ENCODE measurements at places on chromosomes 5 and 9. TPM values are rescaled to one million over a fixed set of nuclear protein-coding genes. Genes with fewer than 3 reads are reported as not detected.

CD14 gene
- 21.1 TPM for polyA plus RNA-seq

ACOT12 gene
- polyA plus RNA-seq = 0.38 TPM

NUTM2F gene
- 0.11 TPM for polyA plus RNA-seq

GALNT12 gene
- polyA plus RNA-seq = 14.6 TPM

SLC46A2 gene
- 1.0 TPM for polyA plus RNA-seq

CXCL14 gene
- 50.9 TPM for polyA plus RNA-seq

SETD9 gene
- polyA plus RNA-seq = 5.0 TPM

ALDH7A1 gene
- polyA plus RNA-seq = 130 TPM

PITX1 gene
- polyA plus RNA-seq = 0.17 TPM

SGCD gene
- polyA plus RNA-seq = 12.7 TPM

PLAC8L1 gene
- polyA plus RNA-seq = 1.1 TPM

FAM193B gene
- polyA plus RNA-seq = 82.5 TPM

FBLL1 gene
- 0.60 TPM for polyA plus RNA-seq

WHRN gene
- 10.1 TPM for polyA plus RNA-seq

ARL15 gene
- 26.2 TPM for polyA plus RNA-seq

OLFM1 gene
- 17.3 TPM for polyA plus RNA-seq

TAF11L10 gene
- not detected for polyA plus RNA-seq

AJM1 gene
- 1.8 TPM for polyA plus RNA-seq

FCN2 gene
- not detected for polyA plus RNA-seq

CTNNAL1 gene
- polyA plus RNA-seq = 94.0 TPM

TAF11L5 gene
- not detected for polyA plus RNA-seq

PCYOX1L gene
- polyA plus RNA-seq = 15.1 TPM

ECM2 gene
- polyA plus RNA-seq = 49.7 TPM

NMUR2 gene
- polyA plus RNA-seq = 0.51 TPM

CCNB1 gene
- 74.4 TPM for polyA plus RNA-seq

HTR4 gene
- 0.93 TPM for polyA plus RNA-seq

SLC35A4 gene
- polyA plus RNA-seq = 76.6 TPM

DRD1 gene
- polyA plus RNA-seq = 0.35 TPM

All from left lung (tissue), 14 donors.